HFFc6 (cell line): ENCODE measurements at places on chromosomes 5 and 9. TPM values are rescaled to one million over a fixed set of nuclear protein-coding genes. Genes with fewer than 3 reads are reported as not detected.

The BHMT2 gene
- 0.50 TPM in 1 of 3 replicates, not detected in the others for total RNA-seq

DNA sequence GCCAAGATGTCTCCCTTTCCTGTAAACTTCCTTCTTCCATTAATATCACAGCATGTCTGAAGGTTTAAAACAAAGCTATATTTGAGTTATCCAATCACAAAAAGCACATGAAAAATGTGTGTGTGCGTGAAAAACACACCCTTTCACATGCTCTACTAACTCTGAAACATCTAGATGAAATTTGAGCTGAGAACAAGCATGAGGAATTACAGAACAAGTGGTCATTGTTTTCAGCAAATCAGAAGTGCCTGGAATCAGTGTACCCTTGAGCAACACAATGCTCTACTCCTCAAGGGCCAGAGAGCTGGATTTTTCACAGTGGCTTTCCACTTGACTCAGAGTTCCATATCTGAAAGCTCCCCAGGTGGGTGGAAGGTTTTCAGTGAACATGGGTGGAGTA is 255.9 kb downstream of the PSAT1 start:
- peaks cover 14% of the 10 kb centered on the region for H3K27me3 ChIP-seq
- DNase-seq: no peak
- H3K36me3 ChIP-seq: peaks cover 3% of the 10 kb centered on the region; the same call in 1 of the 2 replicates
- peaks cover 6% of the 10 kb centered on the region for H3K4me1 ChIP-seq
- no peak overlapping the region for H3K4me3 ChIP-seq

- H3K4me3 ChIP-seq: peak overlapping the region; percentile 84
- H3K27ac ChIP-seq: peak overlapping the region; percentile 52; the same call in 1 of the 2 replicates
- H3K36me3 ChIP-seq: no peaks in the 10 kb centered on the region
- DNase-seq: peak; percentile 40
- H3K27me3 ChIP-seq: peaks cover 4% of the 10 kb centered on the region
These were observed 851 bp downstream of the NACC2 start for GRCh38 chr9:136093995-136094881.

The P4HA2 gene
- 146 to 213 TPM (median 196 TPM) in 3 replicates for total RNA-seq
